ENCODE measurements at places on chromosomes 3 and 15.

DNA sequence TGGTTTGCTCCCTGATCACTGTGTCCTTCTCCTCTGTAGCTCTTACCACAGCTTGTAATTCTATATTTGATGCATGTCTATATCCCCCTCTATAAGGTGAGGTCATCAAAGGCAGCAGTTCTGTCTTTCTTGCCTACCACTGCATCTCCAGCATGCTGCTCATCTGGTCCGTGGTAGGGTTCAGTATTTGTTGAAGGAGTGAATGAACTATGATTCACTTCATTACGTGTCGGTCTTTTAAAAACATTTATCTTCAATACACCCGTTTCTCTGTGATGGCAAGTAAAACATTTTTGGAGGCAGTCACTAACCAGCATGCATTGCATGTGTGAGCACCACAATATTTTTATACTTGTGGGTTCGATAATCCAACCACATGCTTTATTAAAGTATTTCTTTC, 27.6 kb downstream of the CHST14 start:
- DNase-seq = no peak

GRCh38 chr15:34239151-34239808, 14.5 kb downstream of the EMC4 start:
- DNase-seq = no peak

DNA sequence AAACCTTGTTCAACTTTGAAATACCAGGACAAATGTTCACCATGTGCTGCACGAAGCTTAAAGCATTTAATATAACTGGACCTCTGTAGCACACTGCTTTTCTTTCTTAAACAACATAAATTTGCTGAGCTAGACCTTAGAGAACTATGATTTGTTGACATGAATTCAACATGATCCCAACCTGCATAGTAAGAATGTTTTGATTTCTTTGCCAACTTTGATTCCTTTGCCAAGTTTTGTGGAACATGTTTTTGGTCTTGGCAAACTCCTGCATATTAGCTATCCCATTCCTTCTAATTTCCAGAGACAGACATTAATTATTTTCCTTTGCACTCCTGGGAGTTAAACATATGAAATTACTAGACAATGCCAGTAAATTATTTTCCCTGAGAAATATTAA, 197.2 kb upstream of the RBMS3 start:
- no peak for DNase-seq

DNA sequence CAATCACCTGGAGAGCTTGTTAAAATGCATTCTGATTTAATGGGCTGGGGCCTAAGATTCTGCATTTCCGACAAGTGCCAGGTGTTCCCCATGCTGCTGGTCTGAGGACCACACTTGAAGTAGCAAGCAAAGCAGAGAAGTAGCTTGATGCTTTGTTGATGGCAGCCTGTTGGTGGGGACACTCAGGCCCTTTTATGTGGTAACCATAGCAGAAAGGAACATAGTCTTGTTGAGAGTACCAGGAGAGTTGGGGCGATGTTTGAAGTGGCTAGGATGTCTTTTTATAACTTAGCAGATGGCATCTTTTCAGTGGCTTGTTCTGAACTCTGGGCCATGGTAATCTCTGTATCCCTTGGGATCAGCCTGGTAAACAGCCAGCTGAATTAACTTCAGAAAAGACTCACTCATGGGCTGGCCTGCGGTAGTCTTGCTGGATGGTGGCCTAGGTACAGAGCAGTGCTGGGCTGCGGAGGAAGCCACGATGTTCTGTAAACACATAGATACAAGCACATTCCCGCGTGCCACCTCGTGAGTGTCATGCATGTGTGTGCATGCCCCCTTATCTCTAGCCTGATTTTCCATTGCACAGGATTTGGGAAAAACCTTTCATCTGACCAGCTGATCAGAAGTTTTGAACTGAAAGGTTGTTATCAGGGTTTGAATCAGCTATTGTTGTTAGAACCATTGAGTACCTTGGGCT, 292.4 kb upstream of the LRRFIP2 start:
- DNase-seq = no peak

DNA sequence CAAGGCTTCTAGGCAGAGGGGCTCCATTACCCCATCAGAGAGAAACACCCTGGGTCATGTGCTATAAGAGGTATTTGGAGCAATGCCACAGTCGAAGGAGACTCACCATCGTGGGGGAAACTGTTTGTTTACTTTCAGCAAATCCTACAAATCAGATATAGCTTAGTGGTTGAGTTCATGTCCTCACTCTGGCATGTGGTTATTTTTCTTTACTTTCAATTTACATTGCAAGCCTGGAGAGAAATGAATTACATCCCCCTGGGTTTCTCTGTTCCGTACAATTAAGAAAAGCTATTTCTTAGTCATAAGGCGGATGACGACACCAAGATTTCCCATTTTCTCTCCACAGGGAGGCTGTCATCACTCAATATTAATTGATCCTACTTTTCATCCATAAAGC, 36.9 kb downstream of the RFTN1 start:
- DNase-seq = peak; percentile 22

DNA sequence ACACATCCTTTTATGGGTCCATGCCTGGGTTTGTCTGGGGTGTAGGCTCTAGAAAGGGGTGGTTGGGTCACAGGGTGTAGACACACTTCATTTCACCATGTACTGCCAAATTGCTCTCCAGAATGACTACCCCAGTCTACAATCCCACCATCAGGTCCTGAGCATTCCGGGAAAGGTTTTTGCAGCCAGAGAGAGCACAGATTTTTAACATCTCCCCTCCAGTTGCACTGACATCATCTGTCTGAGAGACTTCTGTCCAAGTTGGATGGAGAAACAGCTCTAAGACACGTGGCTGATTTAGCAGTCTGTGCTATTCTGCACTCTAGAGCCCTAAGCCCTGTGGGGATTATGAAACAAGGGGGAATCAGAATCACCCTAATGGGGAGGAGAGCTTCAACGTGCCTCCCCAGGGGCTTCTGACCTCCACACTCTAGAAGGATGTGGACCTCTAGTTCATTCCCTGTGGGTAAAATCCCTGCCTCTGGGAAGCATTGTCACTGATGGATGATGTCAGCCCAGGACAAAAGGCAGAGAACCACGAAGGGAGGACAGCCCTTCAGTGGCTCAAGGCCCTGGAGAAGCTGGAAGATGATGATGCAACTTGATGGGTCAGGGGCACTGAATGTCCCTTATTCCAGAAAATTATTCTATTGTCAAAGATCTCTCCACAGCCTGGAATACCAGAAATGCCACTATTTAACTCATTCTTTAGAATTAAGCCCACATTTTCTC, 71.5 kb downstream of the CD200R1L start:
- DNase-seq = no peak

GRCh38 chr3:71949442-71949841, 164.5 kb upstream of the PROK2 start:
- DNase-seq = no peak

DNA sequence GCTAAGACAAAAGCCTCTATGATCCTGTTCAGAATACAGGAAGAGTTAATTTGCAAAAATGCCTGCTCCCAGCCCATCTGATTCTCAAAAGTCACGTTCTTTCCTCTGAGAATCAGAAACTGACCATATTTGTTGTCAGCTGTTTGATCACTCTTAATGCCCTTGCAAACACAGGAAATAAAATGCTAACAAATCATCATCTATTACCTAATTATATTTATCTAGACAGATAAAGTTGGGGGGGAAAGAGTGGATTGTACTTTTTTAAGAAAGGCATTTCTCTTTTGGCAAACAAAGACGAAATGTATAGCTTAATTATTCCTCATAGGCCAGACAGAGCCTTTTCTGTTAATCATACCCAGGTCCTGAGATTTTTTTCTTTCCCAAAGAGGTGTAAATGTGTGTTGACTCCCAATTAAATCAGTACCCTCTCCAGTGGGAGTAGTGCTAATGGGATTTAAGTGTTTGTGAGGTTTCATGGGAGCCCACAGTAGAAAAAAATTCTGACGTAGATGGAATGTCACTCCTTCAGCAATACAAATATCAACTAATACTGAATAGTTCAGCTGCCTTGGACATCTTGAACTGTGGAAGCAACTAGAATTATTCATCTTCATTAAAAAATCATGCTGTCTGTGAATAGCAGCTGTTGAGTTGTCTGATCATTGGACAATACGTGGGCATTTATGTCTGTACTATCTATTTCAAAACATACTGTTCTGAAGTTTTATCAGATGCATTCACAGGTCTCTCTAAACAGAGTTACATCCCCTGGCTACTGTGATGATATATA, 22.5 kb upstream of the BNIP2 start:
- DNase-seq = no peak

DNA sequence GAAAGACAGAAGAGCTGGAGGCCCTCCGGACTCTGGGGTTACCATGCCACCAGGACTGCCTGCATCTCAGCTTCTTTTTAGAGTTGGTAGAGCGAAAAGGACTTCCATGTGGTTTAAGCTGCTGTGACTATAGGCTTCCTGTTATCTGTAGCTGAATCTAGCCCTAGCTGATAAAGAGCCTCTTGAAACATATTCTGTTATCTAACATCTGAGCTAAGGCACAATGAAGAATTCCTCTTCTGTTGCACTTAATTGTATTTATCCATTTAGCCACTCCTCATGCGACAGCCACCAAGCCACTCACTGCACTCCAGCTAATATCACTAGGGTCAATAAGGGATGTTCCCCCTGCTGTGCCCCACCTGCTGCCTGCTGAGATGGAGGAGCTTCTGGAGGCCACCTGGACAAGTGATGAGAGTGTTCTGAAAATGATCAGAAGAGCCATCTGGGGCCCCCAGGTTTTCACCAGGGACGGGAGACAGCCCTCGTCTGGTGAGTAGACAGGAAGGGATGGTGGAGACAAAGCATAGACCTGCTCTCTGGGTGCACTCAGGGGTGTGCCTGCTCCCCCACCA, 94.6 kb upstream of the PLXNA1 start:
- DNase-seq = no peak

- no peak for DNase-seq
Measured at GRCh38 chr15:52144656-52145178, 32.1 kb upstream of the BCL2L10 start.

DNA sequence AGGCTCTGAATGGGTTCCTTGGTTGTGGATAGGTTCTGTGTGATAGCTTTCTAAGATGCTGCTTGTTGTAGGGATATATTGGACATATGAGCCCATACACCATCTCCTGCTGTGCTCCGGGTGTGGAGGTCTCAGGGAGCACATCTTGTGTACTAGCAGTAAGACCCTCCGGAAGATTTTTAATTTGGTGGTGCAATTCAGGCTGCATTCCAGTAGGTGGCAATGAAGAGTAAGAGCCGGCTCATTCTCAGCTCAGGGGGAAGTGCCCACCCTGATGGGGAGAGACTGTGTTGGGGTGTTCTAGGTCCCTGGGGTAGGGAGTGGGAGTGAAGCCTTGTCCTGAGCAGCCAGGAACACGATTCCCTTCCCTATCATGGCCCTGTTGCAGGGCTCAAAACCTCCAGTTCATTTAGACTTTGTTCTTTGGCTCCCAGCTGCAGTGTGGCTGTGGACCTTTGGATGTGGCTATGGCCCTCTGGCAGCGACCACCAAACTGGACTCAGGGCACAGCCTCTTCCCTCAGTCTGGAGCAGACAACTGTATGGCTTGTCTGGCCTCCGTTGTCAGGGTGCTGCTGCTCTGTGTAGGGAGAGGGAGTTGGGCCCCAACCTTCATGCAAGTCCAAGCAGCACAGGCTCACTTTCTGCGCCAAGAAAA, 104.7 kb downstream of the UNC13C start:
- peak; percentile 11 for DNase-seq

- no peak for DNase-seq
Measured at GRCh38 chr3:192417017-192417416, 310.3 kb downstream of the FGF12 start.

- no peak for DNase-seq
Measured at GRCh38 chr3:150345021-150345538, 63.0 kb upstream of the TSC22D2 start.

- peak; percentile 56 for DNase-seq
Measured at GRCh38 chr3:9422712-9423424, 25.5 kb downstream of the SETD5 start.

- DNase-seq = no peak
Measured at GRCh38 chr15:37582852-37583251, 351.6 kb upstream of the TMCO5A start.

DNA sequence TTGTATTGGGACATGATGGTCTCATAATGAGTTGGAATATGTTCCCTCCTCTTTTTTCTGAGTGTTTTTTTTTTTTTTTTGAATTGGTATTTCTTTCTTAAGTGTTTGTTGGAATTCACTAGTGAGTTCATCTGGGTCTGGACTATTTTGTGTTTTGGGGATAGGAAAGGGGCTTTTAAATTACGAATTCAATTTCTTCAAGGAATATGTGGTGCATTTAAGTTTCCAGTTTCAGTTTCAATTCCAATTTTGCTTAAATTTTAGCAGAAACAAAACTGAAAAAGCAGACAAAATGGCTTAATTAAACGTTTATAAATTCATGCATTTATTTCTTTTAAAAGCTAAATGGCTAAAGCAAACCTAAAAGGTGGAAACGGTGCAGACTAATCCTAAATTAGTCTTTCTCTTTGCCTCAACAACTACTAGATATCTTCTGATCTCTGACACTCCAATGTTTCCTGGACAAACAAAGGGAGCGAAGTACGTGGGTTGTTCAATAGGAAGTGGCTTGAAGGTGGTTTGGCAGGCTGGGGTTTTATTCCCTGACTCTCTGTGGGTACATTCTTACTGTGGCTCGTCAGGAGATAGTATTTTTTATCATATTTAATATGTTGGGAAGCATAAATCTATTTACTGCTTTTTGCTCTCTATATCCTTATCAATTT, 50.0 kb upstream of the CORO2B start:
- no peak for DNase-seq

- no peak for DNase-seq
Measured at GRCh38 chr3:140290105-140290504, 355.1 kb downstream of the CLSTN2 start.

DNA sequence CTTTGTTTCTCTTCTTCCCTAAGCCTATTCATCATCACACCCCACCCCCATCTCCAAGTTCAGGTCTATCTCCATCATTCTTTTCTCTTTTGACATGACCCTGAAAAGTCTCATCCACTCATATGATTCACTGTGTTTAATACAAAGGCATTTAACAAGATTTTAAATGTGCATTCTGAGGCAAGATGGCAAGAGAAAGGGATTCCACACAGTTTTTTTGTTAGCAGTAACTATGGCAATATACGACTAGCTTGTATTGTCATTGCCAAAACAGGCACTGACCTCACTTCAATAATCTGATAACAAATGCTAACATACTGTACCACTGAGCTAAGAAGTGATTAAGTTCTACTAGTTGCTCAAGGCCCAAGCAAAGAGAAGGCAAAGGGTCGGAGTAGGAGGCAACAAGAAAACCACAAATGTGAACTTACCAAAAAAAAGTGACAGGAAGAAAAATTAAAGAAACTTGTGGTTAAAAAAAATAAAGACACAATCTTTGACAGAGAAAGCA, 53.2 kb downstream of the FBN1 start:
- no peak for DNase-seq

DNA sequence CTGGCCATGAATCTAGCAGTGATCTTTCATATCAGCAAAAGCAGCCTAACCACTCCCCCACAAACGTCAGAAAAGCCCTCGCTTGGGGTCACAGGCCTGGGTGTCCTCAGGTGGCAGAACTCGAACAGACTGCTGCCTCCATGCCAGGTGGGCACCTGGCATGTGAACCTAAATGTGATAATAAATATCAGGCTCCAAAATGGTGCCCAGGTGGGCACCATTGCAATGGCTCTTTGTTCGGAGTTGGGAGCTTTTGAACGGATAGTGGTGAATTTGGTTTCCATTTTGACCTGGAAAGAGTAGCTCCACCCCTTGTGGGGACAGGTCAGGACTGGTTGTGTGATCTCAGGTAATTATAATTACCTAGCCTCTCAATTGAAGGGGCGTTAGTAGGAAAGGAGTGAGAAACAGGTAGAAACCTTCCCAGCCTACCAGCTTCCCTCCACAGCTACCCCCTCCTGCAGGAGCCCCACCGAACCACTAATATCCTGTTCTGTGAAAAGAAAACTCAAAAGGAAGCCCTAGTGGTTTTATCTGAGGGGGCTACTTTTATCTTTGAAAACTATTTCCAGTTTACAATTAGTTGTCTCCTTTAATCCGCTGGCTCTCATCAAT, 18.1 kb downstream of the MYO1E start:
- no peak for DNase-seq

All from CD4-positive, alpha-beta T cell treated with Interleukin-10 for 1 hour (primary cell).